Fibroblast of skin of right quadriceps (primary cell): ENCODE measurements at places on chromosomes 2 and 18.

DNA sequence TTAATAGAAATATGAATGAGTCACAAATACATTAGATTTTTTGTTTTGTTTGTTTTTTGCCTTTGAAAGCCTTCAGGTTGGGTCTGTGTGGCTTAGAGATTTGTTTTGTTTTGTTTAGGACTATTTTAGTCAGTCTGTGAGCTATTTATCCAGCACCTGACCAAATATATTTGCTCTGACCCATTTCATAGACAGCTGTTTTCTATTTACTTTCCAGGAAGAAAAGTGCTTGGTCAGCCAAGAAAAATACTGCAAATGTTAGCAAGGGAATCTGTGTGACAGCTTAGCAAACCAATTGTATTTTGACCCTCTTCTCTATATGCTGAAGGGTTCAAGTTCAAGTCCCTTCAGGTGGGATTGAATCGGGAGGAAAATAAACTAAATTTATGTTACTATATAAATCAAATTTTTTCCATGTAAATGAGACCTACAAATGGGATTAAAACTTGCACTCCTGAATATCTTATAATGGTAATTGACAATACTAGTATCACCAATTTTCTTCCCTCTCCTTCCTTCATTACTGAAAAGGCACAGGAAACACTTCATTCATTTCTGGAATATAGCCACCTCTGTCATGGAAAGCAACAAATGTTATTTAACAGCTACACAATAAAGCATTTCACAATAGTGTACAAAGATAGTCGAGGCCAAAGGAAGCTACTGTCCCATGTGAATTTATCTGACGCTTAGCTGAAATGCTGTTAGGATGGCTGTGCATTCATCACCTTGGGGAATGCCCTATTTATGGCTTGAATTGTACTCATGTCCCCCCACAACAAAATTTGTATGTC, 23.1 kb upstream of the KLF7 start:
- peak; percentile 68 for DNase-seq

GRCh38 chr2:172120118-172120517, 17.4 kb upstream of the DLX2 start:
- no peak for DNase-seq

GRCh38 chr2:115807276-115807675, 1364.8 kb downstream of the DPP10 start:
- DNase-seq, result no peak

DNA sequence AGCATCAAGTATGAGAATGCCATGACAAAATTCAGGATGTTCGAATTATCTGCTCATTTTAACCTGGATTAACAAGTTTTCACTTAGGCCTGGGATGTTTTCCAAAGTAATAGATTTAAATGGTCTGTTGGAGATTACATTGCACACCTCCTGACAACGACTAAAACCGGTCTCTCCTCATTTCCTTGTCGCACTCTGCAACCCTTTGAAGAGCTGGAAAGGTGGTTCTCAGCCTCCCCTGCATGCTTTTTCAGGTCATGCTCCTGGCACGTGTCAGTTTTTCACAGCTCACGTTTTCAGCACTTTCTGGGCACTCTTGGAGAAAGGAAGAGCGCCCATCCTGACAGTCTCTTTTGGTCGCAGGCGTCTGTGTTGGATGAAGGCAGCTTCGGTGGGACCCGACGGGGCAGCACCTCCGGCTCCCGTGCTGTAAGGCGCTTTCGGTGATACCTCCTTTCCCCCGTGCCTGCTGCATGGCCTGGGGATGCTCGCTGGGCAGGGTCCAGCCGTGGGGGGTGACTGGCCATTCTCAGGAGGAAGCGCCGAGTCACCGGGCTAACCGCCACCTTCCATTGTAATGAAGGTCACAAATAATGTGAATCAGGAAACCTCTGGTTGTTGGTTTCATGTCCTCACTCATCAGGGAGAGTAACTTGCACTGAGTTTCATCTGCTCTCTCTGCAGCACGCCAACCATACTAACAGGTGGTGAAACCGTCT, 63.5 kb upstream of the RBM44 start:
- no peak for DNase-seq

GRCh38 chr2:207830778-207831438, 61.2 kb upstream of the FZD5 start:
- no peak for DNase-seq

GRCh38 chr18:79274823-79275222, 120.9 kb upstream of the NFATC1 start:
- DNase-seq, result no peak
